Left hindlimb (tissue), 1 donor: ENCODE measurements at places on chromosomes 2 and 18.

GRCh38 chr18:48095726-48096125, 165.3 kb upstream of the SMAD2 start:
- no peak for DNase-seq

GRCh38 chr2:10759151-10759714, 37.8 kb downstream of the ATP6V1C2 start:
- no peak for DNase-seq

DNA sequence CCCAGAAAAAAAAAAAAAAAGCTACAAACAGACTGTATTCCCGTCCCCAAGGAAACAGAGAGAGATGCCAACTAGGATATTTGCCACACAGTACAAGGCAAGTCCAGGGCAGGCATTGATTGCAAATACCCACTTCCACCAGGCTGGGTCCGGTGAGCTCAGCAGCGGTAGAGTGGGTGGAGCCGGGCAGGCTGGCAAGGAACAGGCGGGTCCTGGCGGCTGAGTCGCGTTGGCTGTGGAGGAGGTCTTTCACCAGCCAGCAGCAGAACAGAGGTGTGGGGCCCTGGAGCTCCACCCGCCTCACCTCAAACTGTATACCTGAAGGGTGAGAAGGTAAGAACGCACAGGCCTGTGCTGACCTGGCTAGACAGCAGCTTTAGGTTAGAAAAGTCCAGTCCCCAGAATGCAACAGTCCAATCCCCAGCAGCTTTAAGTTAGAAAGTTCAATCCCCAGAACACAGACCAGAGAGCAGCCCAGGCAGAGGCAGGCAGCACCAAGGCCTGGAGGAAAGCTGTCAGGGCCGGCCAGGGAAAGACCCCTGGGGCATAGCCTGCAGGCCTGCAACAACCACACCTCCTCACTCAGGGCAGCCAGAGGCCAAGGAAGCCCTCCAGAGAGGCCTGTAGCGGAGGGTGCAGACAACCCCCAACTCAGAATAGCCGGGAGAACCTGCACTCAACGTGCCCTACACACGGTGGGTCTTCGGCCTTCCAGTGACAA, 21.9 kb upstream of the MTERF4 start:
- no peak for DNase-seq

GRCh38 chr2:121513597-121514333, 16.9 kb upstream of the RNU4ATAC start:
- DNase-seq: no peak

DNA sequence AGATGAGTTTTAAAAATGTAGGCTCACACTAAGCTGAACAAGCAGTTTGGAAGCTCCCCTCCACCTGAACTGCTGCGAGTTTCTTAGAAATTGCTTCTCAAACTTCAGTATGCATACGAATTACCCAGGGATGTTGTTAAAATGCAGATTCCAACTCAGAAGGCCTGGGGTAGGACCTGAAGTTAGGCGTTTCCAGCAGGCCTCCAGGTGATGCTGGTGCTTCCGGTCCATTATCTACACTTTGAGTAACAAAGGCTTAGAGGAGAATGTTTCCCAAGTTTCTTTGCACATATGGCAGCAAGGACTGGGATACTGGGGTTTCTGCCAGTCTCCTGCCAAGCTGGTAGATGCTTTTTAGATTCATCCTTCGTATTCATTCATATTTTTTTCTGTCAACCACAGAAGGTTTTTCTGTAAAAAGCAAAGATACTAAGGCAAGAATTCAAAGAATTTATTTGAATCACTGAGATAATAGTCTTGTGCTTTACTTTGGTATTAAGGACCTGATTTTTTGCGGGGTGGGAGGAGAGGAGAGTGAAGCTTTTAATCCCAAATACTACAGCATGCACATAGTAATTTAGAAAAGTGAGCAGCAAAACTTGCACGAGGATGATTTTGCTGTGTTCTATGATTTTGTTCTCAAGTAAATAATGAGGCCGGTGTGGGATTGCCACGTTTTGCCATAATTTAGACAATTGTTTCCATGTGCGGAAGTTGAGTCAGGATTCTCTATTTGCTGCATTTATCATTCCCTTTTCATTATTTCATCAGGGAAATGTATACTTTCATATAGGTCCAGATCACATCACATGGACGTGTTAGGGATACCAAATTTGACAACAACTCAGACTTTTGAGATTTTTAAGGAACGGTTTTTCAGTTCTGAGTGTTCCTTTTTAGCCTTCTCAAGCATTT, 137.6 kb upstream of the SPATS2L start:
- no peak for DNase-seq

DNA sequence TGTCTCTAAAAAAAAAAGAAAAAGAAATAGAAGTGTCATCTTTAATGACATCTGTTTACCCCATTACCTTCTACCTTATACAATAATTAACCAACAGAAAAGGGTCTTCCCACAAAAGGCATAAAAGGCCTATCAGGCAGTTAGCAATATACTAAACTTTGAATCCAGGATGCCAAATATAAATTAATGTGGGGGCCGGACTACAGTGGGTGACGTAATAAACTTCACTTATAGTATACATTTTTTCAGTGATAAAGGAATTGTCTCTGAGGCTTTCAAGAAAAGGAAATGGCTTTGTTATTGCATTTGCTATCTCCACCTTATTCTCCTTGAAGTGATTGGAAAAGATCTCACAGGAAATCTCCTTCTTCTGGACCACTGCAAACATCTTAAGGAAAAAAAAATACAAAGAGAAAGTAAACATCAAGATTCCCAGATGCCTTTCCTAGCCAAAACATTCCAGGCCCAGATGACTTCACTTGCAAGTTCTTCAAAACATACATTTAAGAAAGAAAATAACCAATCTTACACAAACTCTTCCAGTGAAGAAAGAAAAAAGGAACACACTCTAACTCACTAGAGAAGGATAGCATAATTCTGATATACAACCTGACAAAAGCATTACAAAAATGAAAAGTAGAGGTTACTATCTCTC, 126.2 kb upstream of the CAB39 start:
- DNase-seq: no peak

DNA sequence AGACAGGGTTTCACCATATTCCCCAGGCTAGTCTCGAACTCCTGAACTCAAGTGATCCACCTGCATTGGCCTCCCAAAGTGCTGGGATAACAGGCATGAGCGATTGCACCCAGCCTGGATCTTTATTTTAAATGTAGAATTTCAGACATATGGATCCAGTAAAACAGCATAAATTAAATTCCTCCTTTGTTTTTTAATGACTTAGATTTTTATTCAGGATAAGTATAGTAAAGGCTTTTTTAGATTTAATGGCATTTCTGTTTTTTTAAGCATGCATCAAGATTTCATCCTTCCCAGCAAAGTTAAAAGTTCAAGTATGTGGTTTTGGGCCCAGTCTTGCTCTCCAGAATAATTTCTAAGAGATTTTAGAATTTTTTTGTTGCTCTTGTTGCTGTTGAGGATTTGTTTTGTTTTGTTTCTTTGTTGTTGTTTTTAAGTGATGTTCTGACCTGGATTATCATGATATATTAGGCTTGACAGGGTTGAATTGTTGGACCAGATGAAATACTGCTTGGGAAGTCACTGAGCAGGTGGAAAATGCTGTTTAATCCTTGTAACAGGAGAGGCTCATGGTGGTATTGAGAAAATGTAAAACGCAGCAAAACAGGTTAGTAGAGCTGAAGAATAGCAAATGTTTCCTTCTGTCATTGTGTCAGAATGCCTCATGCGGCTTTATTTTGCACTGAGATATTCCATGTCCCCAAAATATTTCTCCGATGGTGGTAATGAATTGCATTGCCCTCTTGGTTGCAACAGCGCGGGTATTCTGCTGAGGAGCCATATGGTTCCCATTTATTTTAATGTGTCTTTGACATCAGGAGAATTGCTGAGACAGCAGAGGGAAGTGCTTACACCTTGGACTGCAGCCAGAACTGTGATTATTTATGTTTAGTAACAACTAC, 147.9 kb downstream of the GALNT3 start:
- DNase-seq: peak; percentile 40

GRCh38 chr2:217048730-217049129, 188.9 kb upstream of the TNP1 start:
- no peak for DNase-seq

- DNase-seq: peak; percentile 35
These were observed 54.9 kb downstream of the EXOC6B start for GRCh38 chr2:72770879-72771461.

GRCh38 chr2:2926009-2926857, 451.4 kb downstream of the EIPR1 start:
- no peak for DNase-seq

- DNase-seq: no peak
These were observed 35.2 kb upstream of the MLPH start for GRCh38 chr2:237451643-237452469.

DNA sequence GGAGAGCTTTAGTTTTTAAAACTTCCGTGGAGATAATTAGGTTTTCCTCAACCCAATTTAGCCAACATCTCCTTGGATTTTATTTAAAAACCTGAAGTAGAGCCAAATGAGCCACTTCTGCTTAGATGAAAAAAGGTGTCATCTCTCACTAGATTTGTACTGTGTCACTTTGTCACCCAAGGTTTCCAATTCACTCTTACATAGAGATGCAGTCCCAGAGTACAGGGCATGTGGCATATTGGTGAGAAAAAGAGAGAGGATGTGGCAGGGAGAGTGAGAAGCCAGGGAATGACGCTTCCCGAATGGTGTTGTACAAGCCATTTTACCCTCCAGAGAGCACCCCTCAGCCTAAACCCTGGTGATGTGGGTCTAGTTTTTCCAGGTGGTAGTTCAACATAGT, 44.4 kb upstream of the CTLA4 start:
- DNase-seq: no peak

GRCh38 chr2:96207073-96207773, 1.4 kb downstream of the STARD7 start:
- DNase-seq: no peak

DNA sequence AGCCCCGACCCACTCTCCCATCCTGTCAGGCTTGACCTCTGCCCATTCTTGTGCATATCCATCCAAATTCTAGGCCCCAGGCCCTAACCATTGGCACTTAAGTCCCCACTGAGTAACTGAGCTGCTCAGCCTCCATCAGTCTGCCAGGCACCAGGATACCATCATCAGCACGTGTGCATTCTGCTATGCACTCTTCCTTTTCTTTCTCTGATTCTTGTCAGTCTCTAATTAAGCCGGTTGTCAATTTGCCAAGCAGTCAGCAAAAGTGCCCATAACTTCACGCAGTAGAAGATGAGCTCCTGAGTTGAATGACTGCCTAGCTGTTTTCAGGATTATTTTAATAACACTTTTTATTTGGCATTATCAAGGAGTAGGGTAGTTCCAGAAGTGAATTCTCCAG, 107.2 kb downstream of the FEZ2 start:
- no peak for DNase-seq

GRCh38 chr2:235498946-235499812, 5.3 kb downstream of the AGAP1 start:
- DNase-seq: no peak

DNA sequence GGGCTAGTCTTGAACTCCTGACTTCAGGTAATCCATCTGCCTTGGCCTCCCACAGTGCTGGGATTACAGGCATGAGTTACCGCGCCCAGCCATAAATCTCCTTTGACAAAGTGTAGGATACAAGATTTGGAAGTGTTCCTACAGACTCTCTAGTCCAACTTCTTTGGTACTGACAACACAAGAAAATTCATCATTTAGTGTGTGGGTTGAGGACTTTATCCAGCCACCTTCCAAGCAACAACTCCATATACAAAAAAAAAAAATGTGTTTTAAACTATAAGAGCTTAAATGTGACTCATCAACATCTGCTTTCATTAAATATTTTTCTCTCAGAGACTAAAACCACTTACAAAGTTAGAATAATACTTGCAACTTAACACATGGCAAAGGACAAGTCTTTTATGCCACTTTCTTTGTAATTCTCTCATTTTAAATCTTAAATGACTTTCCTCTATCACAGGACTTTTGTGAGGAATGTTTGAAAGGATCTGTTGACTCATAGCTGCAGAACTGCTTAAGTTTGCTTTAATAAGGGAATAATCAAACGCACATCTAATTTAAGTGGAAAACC, 46.2 kb upstream of the ITGAV start:
- no peak for DNase-seq

GRCh38 chr18:59699061-59699460, 1.8 kb upstream of the CCBE1 start:
- DNase-seq: no peak

DNA sequence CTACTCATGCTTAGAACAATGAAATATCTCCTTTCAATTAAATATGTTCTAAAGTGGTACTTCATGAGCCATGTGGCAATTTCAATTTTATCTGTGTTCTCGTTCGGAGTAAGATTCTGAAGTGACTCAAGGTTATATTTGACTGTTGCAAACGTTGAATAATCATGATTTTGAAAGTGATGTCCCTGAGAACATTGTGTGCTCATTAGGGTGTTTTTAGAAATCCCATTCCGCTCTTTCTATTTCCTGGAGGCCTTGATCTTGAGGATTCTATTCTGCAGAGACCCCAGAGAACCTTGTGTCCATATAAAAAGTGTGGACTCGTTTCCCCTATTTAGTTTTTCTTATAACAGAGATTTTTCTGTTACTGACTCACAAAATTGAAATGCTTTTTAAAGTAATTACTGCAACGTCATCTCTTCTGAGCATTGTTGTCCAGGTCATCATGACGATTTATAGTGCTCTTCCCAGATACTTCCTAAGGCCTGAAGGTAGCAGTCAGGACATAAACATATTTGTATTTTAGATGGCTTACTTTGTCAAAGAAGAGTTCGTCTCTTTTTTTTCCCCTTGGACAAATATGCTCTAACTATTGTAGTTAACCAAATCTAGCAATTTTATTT, 27.2 kb downstream of the IL1R2 start:
- no peak for DNase-seq

DNA sequence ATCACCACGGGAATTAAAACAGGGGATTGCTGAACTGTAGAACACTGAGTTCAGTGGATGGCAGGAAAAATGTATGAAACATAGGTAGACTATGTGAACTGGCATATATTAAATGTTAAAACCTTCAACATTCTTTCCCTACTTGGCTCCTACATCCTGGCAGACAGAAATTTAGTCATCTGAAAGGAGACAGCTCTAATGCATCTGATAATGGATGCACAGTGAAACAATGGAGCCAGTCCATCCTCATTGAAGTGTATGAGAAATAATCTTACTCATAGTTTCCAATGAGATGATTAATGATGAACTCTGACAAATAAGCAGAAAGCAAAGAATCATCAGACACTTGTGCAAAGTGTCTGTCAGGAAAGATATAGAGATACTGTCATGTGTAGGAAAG, 1629.7 kb upstream of the TMEFF2 start:
- no peak for DNase-seq

GRCh38 chr2:240615396-240615795, 9.9 kb upstream of the GPR35 start:
- DNase-seq: no peak

- no peak for DNase-seq
These were observed 510.4 kb upstream of the CNTNAP5 start for GRCh38 chr2:123514613-123515207.

- DNase-seq: no peak
These were observed 42.7 kb downstream of the CYP26B1 start for GRCh38 chr2:72104821-72105588.

DNA sequence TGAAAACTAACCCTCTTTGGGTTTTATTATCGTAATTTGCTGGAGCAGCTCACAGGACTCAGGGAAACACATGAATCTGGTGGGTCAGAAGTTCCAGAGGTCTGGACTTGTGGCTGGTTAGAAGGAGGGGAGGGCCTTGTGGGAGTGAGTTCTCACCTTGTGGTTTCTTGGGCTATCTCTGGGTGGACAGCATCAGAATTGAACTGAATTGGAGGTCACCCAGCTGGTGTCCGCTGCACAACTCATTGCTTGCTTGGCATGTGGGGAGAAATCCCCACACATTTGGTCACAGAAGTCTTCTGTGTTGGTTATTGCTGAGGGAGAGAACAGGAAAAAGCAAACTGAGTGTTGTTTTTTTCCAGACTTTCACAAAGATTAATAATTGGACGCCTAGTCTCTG, 27.5 kb downstream of the ZNF892 start:
- DNase-seq: no peak

- no peak for DNase-seq
These were observed 232.8 kb downstream of the MBD5 start for GRCh38 chr2:148253685-148254084.
